GM23338 (cell line): ENCODE measurements at places on chromosomes 3 and 15.

GRCh38 chr15:76954744-76955143, 23.2 kb downstream of the RCN2 start:
- H3K36me3 ChIP-seq = peaks cover 4% of the 10 kb centered on the region; the same call in 1 of the 2 replicates
- DNase-seq = no peak
- H3K4me3 ChIP-seq = no peak overlapping the region
- no peaks in the 10 kb centered on the region for H3K27me3 ChIP-seq
- peaks cover 12% of the 10 kb centered on the region for H3K4me1 ChIP-seq
- peak overlapping the region; percentile 65; the same call in 1 of the 2 replicates for H3K27ac ChIP-seq

- DNase-seq = no peak
- no peaks in the 10 kb centered on the region for H3K27me3 ChIP-seq
Measured at GRCh38 chr15:63729115-63729884, 104.4 kb downstream of the HERC1 start.

DNA sequence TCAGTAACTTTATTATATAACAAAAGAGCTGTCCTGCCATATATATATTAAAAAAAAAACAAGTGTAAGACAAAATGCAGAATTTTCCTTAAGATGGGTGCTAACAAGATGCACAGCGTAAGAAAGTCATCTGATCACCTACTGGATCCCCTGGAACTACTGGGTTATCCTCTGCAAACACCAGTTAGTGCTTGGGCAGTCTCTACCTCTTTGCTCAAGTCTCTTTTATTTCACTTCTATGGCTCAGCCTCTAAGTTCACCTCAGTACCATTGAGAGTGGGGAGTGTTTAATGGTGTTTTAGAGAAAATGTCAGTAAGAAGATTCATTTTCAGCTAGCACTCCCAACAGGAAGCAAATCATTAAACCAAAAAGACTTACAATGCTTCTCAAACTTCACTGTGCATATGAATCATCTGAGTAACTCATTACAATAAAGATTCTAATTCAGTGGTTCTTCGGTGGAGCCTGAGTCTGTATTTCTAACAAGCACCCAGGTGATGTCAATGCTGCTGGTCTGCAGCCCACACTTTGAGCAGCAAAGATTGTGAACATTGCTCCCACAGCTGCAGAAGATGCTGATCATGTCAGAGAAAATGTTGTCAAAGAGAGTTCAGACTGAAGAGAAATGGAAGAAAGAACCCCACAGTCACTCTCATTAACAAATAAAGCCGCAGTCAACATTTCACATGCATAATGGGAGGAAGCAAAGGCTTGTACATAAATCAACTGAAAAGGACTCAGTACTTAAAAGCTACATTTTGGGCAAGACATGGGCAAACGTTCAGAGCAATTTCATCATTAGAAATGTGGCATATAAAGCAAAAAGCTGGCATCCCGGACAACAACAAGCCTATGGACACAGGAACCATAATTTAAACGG, 227.1 kb upstream of the ATP11B start:
- H3K4me1 ChIP-seq = peaks cover 41% of the 10 kb centered on the region
- peak; percentile 11 for DNase-seq
- no peaks in the 10 kb centered on the region for H3K27me3 ChIP-seq
- H3K4me3 ChIP-seq = no peak overlapping the region

- H3K36me3 ChIP-seq = no peaks in the 10 kb centered on the region
- no peaks in the 10 kb centered on the region for H3K27me3 ChIP-seq
- no peak for DNase-seq
- H3K4me1 ChIP-seq = peaks cover 5% of the 10 kb centered on the region
Measured at GRCh38 chr3:187802928-187803259, 57.6 kb upstream of the BCL6 start.

DNA sequence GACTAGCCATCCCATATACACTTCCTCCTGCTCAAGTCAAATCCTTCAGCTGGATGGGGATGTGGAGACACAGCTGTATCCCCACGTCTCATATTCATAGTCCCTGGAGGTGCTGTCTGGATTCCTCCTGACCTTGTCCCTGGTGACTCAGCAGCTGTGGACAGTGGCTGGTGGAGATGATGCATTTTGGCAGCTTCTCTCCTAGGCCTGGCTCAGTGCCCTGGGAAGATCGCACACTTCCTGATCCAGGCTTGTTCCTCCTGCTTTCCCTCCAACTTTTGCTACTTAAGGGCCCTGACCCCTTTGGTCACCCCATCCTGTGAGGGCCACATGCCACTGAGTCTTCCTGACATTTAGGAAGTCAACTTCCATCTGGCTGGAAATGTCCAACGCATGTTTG, 44.4 kb downstream of the ADAMTSL3 start:
- H3K27ac ChIP-seq = no peak overlapping the region
- no peaks in the 10 kb centered on the region for H3K27me3 ChIP-seq
- no peaks in the 10 kb centered on the region for H3K36me3 ChIP-seq
- no peak overlapping the region for H3K4me3 ChIP-seq
- peaks cover 14% of the 10 kb centered on the region; the same call in 1 of the 2 replicates for H3K4me1 ChIP-seq

DNA sequence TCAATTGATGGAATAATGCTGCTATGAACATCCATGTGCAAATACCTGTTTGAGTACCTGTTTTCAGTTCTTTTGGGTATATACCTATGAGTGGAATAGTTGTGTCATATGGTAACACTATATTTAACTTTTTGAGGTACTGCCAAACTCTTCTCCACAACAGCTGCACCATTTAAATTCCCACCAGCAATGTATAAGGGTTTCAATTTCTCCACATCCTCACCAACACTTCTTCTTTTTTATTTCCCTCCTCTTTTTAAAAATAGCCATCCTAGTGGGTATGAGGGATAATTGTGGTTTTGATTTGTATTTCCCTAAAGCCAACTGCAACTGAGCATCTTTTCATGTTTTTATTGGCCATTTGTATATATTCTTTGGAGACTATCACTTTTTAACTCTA, 31.3 kb upstream of the ARHGEF3 start:
- no peaks in the 10 kb centered on the region for H3K4me1 ChIP-seq
- no peak for DNase-seq
- no peak overlapping the region for H3K27ac ChIP-seq

GRCh38 chr3:55923207-55923606, 436.1 kb upstream of the WNT5A start:
- no peak overlapping the region for H3K27ac ChIP-seq
- H3K36me3 ChIP-seq = no peaks in the 10 kb centered on the region
- H3K4me1 ChIP-seq = no peaks in the 10 kb centered on the region
- no peak for DNase-seq

DNA sequence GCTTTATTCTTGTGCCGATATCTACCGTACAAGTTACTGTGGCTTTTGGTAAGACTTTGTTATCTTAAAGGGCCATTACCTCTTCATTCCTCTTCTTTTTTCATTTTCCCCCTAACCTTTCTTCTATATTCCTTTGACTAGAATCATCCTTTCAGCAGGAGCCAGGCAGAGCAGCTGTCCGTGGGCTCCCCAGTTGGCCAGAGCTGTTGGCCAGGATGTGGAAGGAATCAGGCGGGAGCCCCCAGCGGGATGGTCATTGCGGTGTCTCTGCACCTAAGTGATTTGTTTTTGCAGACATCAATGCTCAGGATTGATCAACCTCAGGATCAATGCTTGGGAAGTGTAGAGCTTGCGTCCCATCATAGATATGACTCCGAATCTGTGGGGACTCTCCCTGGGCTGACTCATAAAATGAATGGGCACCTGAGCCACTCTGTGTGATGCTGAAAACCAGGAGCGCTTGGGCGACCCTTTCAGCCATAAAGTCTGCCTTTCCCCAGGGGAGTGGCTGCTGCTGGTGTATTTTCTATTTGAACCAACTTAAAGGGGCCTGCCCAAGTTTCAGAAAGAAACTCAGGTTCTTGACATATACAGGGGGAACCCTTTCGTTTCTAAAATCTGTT, 21.7 kb downstream of the APBA2 start:
- H3K27me3 ChIP-seq = no peaks in the 10 kb centered on the region
- H3K36me3 ChIP-seq = no peaks in the 10 kb centered on the region
- no peak overlapping the region for H3K27ac ChIP-seq
- no peak overlapping the region for H3K4me3 ChIP-seq
- H3K4me1 ChIP-seq = peaks cover 15% of the 10 kb centered on the region

DNA sequence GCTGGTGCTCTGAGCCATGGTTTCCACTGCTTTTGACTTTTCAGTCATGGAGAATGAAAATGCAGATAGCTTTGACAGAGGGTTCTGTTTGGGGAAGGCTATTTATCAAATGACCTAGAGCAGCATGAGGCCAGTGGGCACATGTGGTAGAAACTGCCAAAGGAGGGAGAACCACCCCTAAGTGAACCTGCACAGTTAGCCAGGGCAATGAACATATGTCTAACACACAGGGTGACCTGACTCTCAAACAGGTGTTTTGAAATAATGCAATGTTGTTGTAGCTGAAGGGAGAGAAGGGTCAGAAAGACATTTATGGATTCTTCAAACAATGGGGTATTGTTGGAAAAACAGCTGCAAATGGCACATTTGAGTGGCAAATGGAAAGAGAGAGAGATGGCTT, 174.4 kb upstream of the FAM3D start:
- H3K36me3 ChIP-seq = no peaks in the 10 kb centered on the region
- no peak for DNase-seq
- peak overlapping the region; percentile 46 for H3K4me3 ChIP-seq
- peaks cover 5% of the 10 kb centered on the region for H3K4me1 ChIP-seq

DNA sequence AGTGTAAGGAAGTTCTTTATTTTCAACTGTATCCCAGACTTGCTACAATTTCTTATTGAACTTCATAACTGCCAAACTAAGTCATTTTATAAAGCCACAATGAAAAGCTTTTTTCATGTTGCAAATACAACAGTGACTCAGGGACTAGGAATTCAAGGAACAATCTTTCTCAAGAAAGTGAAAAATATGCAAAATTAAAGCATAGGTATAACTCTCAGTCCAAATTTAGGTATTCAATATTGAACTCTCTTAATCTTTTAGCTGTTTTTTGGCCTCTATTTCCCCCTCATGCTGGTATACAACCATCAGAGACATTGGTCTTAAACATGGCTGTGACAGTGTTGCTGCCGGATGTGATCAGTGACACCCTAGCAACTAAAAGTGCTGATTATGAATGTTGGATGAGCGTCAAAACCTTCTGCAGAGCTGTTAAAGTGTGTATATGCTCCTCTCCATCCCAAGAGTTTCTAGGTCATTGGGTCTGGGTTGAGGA, 476.9 kb downstream of the ZNF385D start:
- H3K4me3 ChIP-seq = no peak overlapping the region
- no peaks in the 10 kb centered on the region for H3K36me3 ChIP-seq
- no peak overlapping the region for H3K27ac ChIP-seq

GRCh38 chr3:16461463-16462245, 51.8 kb downstream of the RFTN1 start:
- no peak for DNase-seq
- H3K27me3 ChIP-seq = no peaks in the 10 kb centered on the region
- H3K27ac ChIP-seq = no peak overlapping the region
- no peaks in the 10 kb centered on the region for H3K36me3 ChIP-seq
- peaks cover 3% of the 10 kb centered on the region for H3K4me1 ChIP-seq
- no peak overlapping the region for H3K4me3 ChIP-seq

DNA sequence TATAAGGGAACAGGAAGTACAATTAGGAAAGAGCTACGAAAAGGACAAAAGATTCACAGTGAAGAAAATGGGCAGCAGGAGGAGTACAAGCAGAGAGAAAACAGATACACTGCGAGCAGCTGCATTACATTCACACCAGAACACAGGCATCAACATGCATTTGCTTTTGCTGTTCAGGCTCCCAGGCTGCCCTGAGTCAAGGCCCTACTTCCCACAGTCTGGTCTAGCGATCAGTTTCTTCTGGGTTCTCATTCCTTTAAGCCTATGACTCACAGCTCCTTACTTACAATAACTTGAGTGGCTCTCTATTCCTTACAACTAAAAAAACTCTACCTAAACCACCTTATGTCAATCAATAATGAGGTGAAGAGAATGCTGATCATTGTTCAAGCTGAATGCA, 24.5 kb upstream of the ZNF445 start:
- no peak overlapping the region for H3K4me3 ChIP-seq
- H3K36me3 ChIP-seq = peaks cover 32% of the 10 kb centered on the region
- no peak for DNase-seq
- H3K27me3 ChIP-seq = no peaks in the 10 kb centered on the region
- peaks cover 2% of the 10 kb centered on the region; the same call in 1 of the 2 replicates for H3K4me1 ChIP-seq

- no peaks in the 10 kb centered on the region for H3K27me3 ChIP-seq
- peaks cover 11% of the 10 kb centered on the region for H3K4me1 ChIP-seq
- H3K4me3 ChIP-seq = no peak overlapping the region
- no peak overlapping the region for H3K27ac ChIP-seq
- DNase-seq = no peak
Measured at GRCh38 chr3:82132210-82133069, 371.0 kb upstream of the GBE1 start.

GRCh38 chr3:51378065-51378464, 7.0 kb upstream of the MANF start:
- no peaks in the 10 kb centered on the region for H3K36me3 ChIP-seq
- no peak for DNase-seq
- peaks cover 6% of the 10 kb centered on the region for H3K4me1 ChIP-seq
- H3K4me3 ChIP-seq = no peak overlapping the region
- no peaks in the 10 kb centered on the region for H3K27me3 ChIP-seq

GRCh38 chr15:82968066-82968465, 15.5 kb upstream of the HOMER2 start:
- H3K27me3 ChIP-seq = no peaks in the 10 kb centered on the region
- no peak for DNase-seq
- peaks cover 11% of the 10 kb centered on the region for H3K4me1 ChIP-seq
- H3K4me3 ChIP-seq = no peak overlapping the region

DNA sequence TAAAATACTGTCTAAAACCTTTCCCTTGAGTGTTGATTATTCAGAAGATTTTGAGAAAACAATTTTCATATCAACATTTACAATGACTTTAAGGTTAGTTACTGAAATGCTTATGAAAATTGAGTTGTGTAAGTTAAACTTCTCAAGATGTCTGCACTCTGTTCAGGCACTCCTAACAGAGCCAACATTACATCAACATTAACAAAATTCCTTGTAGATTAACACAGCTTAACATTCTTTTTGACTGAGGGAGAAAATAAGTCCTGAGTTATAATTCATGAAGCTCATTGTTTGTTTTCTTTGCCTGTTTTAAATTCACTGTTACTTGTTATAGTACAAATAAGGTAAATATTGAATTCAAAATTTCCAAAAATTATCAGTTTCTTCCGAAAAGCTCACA, 9.0 kb downstream of the ACKR4 start:
- no peak overlapping the region for H3K27ac ChIP-seq
- H3K36me3 ChIP-seq = no peaks in the 10 kb centered on the region
- DNase-seq = no peak
- peaks cover 15% of the 10 kb centered on the region for H3K4me1 ChIP-seq
- H3K4me3 ChIP-seq = no peak overlapping the region
- no peaks in the 10 kb centered on the region for H3K27me3 ChIP-seq

GRCh38 chr3:113844622-113845222, 6.1 kb downstream of the GRAMD1C start:
- H3K4me1 ChIP-seq = peaks cover under 1% of the 10 kb centered on the region; the same call in 1 of the 2 replicates
- H3K4me3 ChIP-seq = no peak overlapping the region
- no peaks in the 10 kb centered on the region for H3K36me3 ChIP-seq
- H3K27ac ChIP-seq = no peak overlapping the region

- no peak overlapping the region for H3K4me3 ChIP-seq
- peaks cover 4% of the 10 kb centered on the region; the same call in 1 of the 2 replicates for H3K4me1 ChIP-seq
- DNase-seq = no peak
- H3K27me3 ChIP-seq = no peaks in the 10 kb centered on the region
Measured at GRCh38 chr15:83398626-83399025, 48.5 kb upstream of the SH3GL3 start.
